ENCODE measurements at places on chromosomes 1 and 21. TPM values are rescaled to one million over a fixed set of nuclear protein-coding genes. Genes with fewer than 3 reads are reported as not detected.
A peak's percentile ranks its signal among the peaks of the same experiment; 100 is the strongest.

CCDC27 gene
- total RNA-seq = not detected

SLC16A4 gene
- total RNA-seq = 0.73 TPM

DNA sequence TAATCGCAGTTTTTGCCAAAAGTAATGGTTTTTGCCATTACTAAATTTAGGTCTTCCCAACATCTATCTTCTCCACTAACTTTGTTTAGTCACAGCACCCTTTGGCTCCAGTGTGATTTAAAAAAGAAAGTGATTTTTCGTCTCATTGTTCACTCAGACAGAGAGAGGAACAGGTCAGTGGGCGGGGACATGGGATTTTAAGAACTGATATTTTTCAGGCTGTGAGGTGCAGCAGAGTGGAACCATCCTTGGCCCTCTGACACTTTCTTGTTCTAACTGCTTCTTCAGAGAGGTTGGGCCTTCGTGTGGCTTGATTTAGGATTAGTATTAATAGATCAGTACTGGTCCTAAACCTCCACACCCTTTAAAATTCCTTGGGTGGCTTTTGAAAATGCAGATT lies 38.8 kb downstream of the CASQ2 start:
- peaks cover 12% of the 10 kb centered on the region for H3K27me3 ChIP-seq
- H3K27ac ChIP-seq = no peak overlapping the region
- H3K4me1 ChIP-seq = no peaks in the 10 kb centered on the region
- no peak for DNase-seq
- no peak overlapping the region for H3K4me3 ChIP-seq

AMPD1 gene
- not detected for total RNA-seq

RHOU gene
- total RNA-seq = 0.28 TPM

CEP170 gene
- total RNA-seq = 50.6 TPM

DNA sequence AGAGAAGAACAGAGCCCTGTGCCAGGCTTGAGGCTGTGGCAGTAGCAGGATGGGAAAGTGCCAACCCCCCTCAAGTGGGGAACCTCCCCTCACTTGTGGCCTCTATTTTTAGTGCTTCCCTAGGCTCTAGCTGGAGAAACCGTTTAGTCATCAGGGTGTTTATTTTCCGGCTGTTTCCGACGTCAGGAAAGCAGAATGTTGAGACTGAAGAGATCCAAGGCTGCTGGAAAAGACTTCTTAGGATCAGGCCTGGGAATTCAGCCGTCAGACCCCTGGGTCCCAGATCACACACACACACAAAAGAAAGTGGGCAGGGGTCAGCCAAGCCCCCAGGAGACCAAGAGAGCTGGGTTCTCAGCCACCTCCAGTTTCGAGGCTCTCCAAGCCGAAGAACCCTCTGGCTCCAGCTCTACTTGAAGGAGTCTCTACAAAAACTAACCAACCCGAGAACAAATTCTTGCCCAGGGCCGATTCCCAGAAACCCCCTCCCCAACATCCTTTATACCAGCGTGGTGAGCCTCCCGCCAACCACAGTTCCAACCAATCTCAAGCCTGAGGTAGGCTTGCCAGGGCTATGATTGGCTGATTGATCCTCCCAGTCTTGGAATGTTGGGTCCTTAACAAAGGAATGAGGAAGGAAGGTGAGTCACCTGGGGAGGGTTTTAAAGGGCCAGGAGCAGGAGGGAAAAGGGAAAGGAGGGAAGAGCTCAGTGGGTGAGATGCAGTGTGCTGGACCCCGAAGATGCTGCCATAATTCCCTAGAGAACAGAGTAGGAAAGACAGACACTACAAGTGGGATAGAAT lies 2.5 kb upstream of the MEF2D start:
- H3K27me3 ChIP-seq = no peaks in the 10 kb centered on the region
- H3K4me1 ChIP-seq = peaks cover 57% of the 10 kb centered on the region
- H3K4me3 ChIP-seq = peak overlapping the region; percentile 8
- DNase-seq = no peak

- no peak overlapping the region for H3K27ac ChIP-seq
- H3K36me3 ChIP-seq = no peaks in the 10 kb centered on the region
- DNase-seq = no peak
- peaks cover 5% of the 10 kb centered on the region for H3K27me3 ChIP-seq
- no peaks in the 10 kb centered on the region for H3K4me1 ChIP-seq
- H3K4me3 ChIP-seq = no peak overlapping the region
These were observed 179.2 kb upstream of the RAB4A start for GRCh38 chr1:229091721-229092136.

DNA sequence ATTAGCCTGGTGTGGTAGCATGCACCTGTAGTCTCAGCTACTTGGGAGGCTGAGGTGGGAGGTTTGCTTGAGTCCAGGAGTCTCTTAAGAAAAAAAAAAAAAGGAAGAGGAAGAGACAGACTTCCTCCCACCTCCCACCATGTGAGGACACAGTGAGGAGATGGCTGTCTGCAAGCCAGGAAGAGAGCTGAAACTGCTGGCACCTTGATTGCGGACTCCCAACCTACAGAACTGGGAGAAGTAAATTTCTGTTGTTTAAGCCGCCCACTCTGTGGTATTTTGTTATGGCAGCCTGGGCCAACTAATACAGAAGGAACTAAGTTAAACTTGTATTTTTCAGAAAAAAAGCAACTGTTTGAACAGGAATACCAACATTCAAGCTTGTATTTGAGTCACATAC lies 21.7 kb downstream of the DOP1B start:
- no peak overlapping the region for H3K27ac ChIP-seq
- peaks cover 14% of the 10 kb centered on the region for H3K36me3 ChIP-seq
- no peak for DNase-seq
- H3K27me3 ChIP-seq = no peaks in the 10 kb centered on the region

GRCh38 chr1:26327956-26328362 lies 10.2 kb downstream of the CD52 start:
- H3K27me3 ChIP-seq = peaks cover 1% of the 10 kb centered on the region
- H3K4me3 ChIP-seq = no peak overlapping the region
- no peak for DNase-seq
- H3K4me1 ChIP-seq = peaks cover 4% of the 10 kb centered on the region
- no peak overlapping the region for H3K27ac ChIP-seq
- peaks cover 19% of the 10 kb centered on the region for H3K36me3 ChIP-seq

- no peaks in the 10 kb centered on the region for H3K4me1 ChIP-seq
- H3K4me3 ChIP-seq = no peak overlapping the region
- no peak for DNase-seq
- no peaks in the 10 kb centered on the region for H3K36me3 ChIP-seq
- peaks cover 65% of the 10 kb centered on the region for H3K27me3 ChIP-seq
These were observed 772 bp downstream of the SLC30A2 start for GRCh38 chr1:26044971-26045721.

DNA sequence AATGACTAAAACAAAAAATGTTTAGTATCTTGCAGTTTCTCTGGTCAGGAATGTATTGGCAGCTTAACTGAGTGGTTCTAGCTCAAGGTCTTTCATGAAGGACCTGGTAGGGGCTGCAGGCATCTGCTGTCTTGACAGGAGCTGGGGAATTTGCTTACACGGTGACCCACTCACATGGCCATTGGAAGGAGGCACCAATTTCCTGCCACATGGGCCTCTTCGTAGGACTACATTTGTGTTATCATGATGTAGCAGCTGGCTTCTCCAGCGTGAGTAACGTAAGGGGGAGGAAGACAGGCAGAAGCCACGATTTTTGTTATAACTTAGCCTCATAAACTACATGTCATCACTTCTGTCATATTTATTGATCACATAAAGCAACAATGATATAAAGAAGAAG lies 376.3 kb downstream of the AMY1C start:
- H3K27ac ChIP-seq = no peak overlapping the region
- no peaks in the 10 kb centered on the region for H3K27me3 ChIP-seq
- no peaks in the 10 kb centered on the region for H3K36me3 ChIP-seq
- H3K4me1 ChIP-seq = no peaks in the 10 kb centered on the region
- H3K4me3 ChIP-seq = no peak overlapping the region

FCN3 gene
- not detected for total RNA-seq

RAB25 gene
- 0.18 TPM for total RNA-seq

DNA sequence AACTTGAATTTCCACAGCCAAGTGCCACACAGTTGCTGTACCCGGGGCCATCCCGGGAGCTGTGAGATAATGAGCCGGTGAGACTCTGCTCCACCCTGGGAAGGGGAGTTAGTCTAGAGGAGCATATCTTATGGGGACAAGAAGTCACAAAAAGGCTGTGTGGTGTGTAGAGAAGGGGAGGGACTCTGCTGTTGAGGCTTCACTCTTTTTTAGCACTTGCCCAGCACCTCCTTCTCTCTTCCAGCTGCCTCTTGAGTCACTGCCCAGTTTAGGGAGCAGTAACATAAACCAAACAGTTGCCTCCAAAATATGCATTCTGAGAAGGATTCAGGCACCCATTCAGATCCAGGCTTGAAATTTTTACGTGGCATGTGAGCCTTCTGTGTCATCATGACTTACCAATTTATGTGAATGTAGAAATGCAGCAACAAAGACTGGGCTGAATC lies 744 bp upstream of the WDR26 start:
- H3K4me3 ChIP-seq = peak overlapping the region; percentile 90
- DNase-seq = no peak
- peaks cover 44% of the 10 kb centered on the region for H3K4me1 ChIP-seq
- no peaks in the 10 kb centered on the region for H3K27me3 ChIP-seq
- peaks cover 29% of the 10 kb centered on the region for H3K36me3 ChIP-seq

DNA sequence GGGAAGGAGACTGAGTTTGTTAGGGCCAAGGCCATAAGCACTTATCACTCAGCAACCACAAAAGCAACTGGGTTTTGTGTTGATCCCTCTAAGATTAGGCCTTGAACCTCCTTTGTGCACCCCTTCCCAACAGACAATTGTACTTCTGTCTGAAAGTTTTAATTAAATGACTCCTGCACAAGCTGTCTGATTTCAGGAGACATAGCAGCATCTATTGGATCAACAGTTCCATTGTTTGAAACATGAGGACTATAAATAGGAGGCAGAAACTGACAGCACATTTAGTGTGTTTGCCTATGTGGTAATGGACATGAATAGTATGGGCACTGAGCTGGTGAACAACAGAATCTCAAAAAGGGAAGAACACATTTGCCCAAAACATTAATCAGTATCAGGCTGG lies 167.3 kb upstream of the KCNJ6 start:
- no peak overlapping the region for H3K27ac ChIP-seq
- no peak overlapping the region for H3K4me3 ChIP-seq
- no peaks in the 10 kb centered on the region for H3K4me1 ChIP-seq
- H3K27me3 ChIP-seq = no peaks in the 10 kb centered on the region
- no peaks in the 10 kb centered on the region for H3K36me3 ChIP-seq

CAMK1G gene
- total RNA-seq = not detected

BGLAP gene
- total RNA-seq = 2.2 TPM

DNA sequence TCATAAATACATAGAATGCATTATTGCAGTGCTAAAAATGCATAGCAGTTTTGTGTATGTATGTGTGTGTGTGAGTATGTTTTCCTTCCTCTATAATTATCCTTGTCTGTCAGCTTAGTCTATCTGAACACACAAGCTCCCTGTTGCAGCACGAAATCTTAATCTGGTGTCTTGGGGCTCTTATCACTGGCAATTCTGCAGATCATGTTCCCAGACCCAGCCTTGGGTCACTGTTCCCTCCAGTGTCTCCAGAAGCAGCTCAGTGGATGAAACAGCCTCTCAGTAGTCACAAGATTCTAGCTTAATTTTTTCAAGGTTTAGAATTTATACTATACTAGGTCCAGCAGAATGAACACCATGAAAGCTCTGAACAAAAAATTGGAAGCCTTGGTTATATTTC lies 777.9 kb downstream of the MRPL39 start:
- no peak overlapping the region for H3K27ac ChIP-seq
- DNase-seq = no peak
- no peaks in the 10 kb centered on the region for H3K4me1 ChIP-seq
- H3K36me3 ChIP-seq = no peaks in the 10 kb centered on the region
- no peak overlapping the region for H3K4me3 ChIP-seq

- H3K4me1 ChIP-seq = peaks cover 19% of the 10 kb centered on the region
- no peak overlapping the region for H3K27ac ChIP-seq
- H3K27me3 ChIP-seq = peaks cover 4% of the 10 kb centered on the region
- H3K4me3 ChIP-seq = no peak overlapping the region
- no peak for DNase-seq
These were observed 12.6 kb downstream of the LRRC8D start for GRCh38 chr1:89833183-89834082.

IQGAP3 gene
- 16.1 TPM for total RNA-seq
